ENCODE measurements at places on chromosomes 11 and 22.

- DNase-seq: no peak
Observed at GRCh38 chr11:57391539-57391938, 1.1 kb upstream of the PRG2 start.

DNA sequence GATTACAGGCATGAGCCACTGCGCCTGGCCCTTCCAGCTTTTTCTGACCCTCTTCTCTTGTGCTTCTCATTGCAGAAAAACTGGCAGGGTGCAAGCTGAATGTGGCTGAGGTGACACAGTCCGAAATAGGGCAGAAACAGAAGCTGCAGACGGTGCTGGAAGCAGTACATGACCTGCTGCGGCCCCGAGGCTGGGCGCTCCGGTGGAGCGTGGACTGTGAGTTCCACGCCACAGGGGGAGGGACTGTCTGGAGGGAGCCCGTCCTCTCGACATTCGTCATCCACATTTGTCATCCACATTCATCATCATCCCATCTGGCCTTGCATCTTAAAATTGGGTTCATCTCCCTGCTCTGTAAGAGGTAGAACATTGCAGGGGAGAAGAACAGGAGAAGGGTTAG is 49.3 kb upstream of the PARVG start:
- no peak for DNase-seq

DNA sequence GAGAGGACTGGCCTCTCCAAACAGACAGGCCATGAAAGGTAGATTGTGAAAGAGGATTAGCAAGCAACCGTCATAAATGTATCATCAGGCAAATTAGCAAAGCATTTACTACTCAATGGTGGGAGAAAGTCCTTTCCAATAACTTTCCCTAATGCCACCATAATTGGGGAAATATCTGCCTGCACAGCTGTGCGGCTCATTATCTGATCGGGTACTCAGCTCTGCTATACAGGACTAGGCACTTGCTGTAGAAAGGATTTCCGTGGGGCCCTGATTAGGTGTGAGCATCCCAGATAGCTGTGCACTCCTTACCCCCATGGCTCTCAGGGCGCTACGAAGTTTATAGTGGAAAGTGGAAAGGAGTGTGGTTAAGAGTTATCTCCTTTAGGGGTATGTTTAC is 309.7 kb upstream of the PLET1 start:
- no peak for DNase-seq

GRCh38 chr11:10667521-10667885 is 26.1 kb downstream of the IRAG1 start:
- no peak for DNase-seq

DNA sequence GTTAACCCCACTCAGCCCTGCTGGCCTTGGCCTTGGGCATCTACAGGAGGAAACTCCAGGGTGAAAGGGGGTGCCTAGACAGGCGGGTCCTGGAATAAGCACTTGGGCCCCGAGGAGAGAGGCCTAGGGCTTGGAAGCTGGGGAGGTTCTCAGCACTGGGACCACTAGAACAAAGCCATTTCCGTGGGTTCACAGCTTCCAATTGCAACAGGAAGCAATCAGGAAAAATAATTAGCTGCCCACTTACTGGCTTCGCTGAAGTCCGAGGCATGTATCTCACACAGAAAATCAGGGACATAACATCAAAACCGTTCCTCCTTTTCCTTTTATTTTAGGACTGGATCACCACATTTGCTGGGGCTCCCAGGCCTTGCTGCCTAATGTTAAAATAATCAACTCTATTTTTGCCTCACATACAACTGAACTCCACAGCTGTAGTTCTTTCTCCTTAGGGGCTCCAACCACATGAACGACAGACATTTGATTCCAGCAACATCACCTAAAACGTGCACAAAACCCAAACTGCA is 161.1 kb upstream of the GRK3 start:
- no peak for DNase-seq
